ENCODE measurements at places on chromosomes 3 and 15.

DNA sequence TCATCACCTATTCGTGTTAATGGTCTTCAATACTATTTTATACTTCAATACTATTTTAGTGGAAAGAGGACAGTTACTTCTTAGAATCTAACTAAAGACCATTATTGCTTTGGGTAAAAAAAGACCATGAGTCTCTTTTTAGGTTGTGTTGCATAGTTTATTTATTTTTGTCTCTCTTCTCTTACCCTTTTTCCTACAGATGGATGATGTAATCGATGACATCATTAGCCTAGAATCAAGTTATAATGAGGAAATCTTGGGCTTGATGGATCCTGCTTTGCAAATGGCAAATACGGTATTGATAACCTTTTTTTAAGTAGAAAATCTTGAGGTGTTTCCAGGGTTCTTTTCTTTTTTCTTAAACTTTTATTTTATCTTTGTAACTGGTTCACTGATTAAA is 58.5 kb upstream of the SAMMSON start:
- DNase-seq = no peak

DNA sequence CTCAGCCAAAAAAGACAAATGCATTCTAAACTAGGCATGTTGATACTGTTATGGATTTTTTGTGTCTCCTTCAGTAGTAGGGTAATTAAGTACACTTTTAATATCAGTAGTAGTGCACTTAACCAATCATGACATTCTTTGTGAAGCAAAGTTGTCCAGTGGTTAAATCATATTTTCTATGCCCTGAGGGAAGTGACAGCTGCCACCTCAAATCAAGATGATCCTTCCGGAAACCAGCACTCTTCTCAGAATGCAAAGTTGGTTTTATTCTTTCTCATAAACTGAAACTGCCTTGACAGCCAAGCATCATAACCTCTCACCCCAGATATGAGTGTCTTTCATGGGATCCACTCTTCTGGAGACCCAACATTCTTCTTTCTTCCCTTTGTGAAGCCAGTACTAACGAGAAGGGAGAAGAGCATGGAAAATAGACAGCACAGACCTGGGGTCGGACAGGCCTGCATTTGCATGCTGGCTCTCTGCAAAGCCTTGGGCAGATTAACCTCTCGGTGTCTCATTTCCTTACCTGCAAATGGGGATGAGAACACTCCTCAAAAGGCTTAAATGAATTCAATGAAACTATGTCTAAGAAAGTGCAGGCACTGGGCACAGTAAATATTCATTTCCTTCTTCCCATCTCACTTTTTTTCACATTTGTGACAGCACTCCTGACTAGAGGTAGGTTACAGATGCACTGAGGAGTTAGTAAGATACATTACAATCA is 13.2 kb downstream of the AAGAB start:
- no peak for DNase-seq

DNA sequence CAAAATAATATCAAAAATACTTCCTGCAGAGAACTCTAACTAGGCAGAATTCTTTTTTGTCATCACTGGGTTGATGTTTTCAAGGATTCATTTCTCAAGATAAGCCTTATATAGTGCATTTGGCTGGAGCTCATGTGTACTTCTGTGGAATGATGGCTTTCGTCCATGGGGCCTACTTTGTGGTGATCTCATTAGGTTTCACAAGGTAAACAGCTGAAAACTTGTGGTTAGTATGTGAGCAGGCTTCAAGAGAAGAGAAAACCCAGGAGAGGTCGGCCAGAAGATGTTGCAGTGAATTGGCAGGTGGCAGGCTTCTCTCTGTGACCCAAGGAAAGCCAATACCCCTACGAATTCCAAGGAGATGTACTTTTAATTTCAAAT is 121.4 kb upstream of the PHLDB2 start:
- no peak for DNase-seq

- peak; percentile 53 for DNase-seq
Measured at GRCh38 chr15:26864664-26865191, 2.1 kb upstream of the GABRA5 start.

DNA sequence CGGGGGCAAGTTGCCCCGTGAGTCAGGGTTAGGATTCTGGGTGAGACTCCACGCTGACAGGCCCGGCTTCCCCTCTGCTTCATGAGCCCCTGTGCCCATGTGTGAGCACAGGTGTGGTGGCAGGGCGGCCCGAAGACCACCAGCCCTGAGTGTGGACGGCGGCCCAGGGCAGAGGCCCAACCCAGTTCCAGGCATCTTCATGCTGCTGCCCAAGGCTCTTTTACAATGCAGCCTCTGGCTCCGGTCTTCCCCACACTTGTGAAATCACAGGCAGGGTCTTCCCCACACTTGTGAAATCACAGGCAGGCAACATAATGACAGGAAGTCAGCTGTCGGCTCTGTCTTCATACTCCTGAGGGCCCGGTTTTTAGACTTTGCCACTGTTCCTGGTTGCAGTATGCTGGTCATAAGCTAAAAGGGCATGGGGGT is 78.8 kb downstream of the AAGAB start:
- no peak for DNase-seq

DNA sequence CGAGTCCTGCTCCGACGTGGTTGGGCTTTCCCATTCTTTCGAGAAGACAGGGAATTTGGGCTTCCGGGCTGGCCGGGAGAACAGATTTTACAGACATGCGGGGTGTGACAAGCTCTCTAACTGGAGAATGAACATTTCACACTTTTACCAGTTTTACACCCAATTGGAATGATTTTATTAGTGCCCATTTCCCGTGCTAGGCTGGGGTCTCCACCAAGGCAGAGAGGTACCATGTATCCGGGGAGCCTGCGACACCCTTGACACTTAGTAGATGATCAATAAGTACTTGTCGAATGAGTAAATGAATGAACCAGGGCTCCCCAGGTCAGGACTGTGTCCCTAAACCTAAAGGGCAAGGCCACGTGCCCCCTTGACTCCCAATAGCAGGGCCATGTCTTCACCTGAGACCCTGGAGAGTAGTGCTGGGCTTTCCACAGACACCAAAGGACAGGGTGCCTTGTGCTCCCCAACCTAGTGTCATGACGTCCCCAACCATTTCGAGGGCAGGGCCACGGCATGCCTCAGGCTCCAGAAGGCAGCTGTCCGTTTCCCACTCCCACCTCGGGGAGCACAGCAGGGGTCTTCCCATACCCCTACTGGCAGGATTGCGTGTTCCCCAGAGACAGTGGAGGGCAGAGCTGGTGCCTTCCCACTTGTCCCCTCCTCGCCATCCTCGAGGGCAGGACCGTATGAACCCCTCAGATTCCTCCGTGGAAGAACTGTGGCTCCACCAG is 679 bp upstream of the MYD88 start:
- DNase-seq = peak; percentile 51

DNA sequence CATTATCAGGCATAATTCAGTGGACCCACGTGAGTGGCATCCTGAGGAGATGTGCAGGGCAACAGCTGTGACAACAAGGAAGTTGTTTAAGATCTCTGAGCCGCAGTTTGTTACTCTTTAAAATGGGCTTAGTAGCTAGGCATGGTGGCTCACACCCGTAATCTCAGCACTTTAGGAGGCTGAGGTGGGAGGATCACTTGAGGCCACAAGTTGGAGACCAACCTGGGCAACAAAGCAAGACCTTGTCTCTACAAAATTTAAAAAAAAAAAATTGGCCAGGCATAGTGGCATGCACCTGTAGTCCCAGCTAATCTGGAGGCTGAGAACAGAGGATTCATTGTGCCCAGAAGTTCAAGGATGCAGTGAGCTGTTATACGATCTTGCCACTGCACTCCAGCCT is 12.2 kb downstream of the SUCLG2 start:
- no peak for DNase-seq

DNA sequence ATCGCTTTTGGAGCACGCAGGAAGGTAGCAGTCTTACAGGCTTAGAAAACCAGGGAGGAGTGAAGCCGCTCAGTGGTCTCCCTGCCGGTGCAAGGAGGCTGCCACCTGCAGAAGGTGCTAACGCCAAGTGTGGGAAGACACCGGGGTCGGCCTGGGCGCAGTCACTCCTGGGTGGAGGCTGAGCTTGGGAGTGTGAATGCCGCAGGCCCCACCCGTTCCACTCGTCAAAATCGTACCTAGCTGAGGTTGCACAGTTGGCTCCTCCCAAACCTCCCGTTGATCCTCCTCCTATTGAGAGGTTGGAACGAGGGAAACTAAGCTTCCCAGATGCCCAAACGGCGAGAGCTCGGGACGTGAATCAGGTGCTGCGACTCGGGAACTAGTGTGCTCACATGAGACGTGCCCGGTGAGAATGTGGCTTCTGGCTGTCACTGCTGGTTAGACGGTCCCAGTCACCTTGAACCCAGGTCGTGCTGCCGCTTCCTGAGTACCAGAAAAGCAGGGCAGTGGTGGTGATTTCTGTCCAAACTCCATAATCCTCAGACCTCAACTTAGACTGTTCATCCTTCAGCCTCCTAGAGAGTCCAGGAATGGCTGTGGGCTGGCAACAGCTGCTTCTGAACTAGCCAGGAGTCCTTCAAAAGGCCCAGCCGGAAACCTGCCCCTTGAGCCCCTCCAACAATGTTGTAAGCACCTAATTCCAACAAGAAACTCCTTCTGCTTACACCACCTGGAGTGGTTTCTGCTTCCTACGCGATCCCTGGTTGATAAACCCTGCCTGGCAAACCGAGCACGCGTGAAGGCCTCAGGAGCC is 156.0 kb downstream of the XXYLT1 start:
- DNase-seq = no peak

DNA sequence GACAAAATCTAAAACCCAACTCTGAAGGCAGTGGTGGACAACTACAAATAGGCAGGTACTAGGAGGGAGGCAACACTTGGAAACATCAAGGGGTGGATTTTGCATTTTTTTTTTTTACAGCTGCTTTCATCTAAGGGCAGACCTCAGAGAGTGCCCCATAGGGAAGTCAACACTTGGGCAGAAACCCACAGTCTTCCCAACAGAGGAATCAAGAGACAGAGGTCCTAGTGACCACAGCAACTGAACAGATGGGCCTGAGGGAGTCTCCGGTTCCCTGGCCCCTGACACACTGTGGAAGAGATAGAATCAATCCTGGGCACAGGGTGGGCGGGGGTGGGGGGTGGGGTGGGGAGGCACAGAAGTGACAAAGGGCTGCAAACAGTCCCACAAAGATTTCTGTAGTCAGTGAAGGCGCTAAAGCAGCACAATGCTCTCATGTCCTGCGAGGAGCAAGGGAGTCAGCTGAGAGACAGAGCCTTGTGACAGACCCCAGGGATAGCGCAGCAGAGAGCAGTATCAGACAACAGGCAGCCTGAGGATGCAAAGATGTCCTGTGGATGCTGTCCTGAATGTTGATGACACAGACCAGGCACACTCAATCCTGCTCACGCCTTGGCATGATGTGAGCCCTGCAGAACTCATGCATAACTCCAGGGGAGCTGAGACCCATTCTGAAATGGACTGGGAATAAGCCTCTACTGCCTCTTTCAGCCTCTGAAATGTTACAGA is 6.9 kb upstream of the RFTN1 start:
- DNase-seq = no peak

DNA sequence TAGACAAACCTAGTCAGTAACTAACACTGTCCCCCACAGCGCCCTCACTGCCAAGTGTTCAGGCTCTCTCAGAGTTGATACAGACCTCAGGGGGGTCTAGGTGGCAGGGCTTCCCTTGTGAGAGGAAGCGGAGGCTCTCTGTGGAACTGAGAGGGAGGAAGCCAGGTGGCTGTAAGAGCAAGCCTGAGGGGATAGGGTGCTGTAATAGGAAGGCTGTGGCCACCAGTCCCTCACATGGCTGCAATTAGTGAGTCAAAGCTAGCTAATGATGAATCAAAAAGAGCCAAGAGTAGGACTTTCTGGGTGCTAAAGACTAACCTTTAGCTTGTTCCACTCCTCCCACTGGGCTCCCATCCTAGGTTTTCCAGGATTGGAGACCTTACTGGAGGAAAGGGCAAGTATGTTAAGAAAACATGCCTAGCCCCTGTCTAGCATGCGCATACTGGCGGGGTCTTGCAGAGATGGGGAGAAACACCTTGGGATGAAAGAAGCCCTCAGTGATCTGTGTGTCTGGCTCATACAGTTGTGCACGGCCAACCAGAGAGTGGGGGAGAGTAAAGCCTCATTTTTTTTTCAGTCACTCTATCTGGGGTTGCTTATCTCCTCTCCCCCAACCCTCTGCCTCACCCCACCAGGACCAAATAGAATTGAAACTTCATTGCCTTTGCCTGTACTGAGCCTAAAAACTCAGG is 13.3 kb upstream of the SOX2 start:
- DNase-seq = no peak

- no peak for DNase-seq
Measured at GRCh38 chr3:195046441-195046840, 224.5 kb downstream of the XXYLT1 start.

GRCh38 chr3:36991923-36992805 is 767 bp downstream of the EPM2AIP1 start:
- no peak for DNase-seq

GRCh38 chr3:21691036-21691435 is 60.0 kb downstream of the ZNF385D start:
- no peak for DNase-seq

DNA sequence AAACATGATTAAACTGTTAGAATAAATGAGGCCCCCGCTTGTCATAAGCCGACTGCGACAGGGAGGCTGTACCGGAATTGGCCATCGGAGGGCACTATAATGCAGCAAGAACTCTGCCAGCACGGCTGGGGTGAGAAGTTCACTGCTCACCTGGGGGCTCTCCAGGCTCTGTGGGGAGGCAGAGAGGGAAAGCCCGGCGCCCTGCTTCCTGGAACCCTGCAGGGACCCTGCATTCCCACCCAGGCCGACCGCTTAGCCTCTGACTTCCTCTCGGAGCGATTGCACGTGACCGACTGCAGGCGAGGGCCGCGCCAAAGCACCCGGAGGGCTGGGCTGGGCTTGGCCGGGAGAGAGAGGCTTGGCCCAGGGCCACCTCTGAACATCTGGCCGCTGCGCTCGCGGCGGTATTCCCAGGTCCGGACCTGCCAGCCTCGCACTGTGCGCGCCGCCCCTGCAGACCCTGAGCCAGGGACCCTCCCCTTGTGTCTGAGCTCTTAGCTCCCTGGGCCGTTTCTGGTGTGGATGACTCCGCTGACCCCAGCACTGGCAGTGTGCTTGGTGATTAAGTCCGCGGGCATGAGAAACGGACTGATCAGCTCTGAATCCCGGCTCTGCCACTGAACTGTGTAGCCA is 26.2 kb downstream of the DRD3 start:
- peak; percentile 59 for DNase-seq

DNA sequence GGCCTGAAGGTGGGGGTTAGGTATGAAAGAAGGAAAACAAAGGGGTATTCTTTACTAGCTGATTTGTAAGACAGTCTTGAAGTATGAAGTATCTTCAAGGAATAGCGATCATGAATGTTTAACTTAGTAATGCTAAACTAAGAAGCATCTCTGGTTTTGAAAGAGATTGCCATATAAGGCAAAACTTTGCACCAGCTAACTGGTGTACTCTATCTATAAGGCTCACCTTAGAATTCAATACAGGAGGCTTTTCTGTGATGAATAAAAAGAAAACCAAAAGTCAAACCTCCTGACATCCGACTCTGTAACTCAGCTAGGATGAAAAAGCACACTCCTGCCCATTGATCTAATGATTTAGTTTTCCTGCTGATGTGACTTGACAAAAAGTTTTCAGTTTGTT is 54.7 kb downstream of the FOXP1 start:
- no peak for DNase-seq
